ENCODE measurements at places on chromosomes 13 and 19.

DNA sequence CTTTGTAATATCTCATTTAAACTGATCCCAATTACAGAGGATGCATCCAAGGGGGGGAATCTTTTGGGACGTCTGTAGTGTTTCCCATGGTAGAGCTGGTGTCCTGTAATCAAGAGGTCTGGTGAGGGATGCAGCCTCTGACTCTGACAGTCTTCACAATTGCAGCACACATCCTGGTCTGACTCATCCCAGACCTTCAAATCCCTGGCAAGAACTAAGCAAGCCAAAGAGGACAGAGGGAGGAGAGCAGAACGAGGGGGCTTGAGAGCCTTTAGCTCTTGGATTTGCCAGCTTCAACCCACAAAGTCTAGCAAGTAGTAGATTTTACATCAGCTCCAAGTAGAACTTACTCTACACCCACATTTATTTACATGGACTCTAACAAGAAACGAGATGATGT lies 17.3 kb upstream of the FCGBP start:
- DNase-seq: no peak

DNA sequence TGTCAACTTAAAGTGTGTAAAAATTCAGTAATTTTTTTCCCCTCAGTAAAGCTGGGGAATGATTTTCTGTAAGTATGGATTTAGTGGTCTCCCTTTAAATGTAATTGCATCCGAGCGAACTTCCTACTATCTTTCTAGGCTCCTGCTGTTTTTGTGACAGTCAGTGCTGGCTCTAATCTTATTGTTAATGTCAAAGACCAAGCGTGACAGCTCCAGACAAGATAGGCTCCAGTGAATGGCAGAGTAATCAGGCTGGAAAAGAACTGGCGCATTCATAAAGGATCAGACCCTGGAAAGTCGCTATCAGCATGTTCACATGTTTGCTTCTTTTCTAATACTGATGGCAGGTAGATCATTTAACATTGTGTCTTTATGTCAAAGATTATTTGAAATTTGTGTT lies 908.0 kb upstream of the ATXN8OS start:
- DNase-seq: no peak

DNA sequence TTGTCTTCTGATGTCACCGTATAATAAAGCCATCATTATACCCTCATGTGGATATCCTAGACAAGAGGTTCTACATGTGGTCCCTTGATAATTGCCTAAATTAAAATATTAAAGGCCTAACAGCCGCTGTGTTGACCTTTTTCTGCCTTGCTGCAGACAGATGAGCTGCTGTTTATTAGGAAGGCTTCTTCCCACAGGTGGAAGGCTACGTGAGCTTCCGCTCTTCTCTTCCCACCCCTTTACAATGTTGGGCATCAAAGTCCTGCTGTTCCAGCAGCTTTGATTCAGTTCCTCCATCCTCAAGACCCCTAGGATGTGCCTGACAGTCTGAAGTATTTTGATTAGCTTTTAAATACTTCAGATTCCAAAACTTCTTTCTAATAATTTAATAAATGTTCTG lies 217.1 kb downstream of the PCCA start:
- DNase-seq: no peak

- DNase-seq: no peak
Measured at GRCh38 chr13:34035676-34036325, 217.9 kb downstream of the RFC3 start.

- no peak for DNase-seq
Measured at GRCh38 chr13:45508776-45509175, 44.0 kb downstream of the COG3 start.

DNA sequence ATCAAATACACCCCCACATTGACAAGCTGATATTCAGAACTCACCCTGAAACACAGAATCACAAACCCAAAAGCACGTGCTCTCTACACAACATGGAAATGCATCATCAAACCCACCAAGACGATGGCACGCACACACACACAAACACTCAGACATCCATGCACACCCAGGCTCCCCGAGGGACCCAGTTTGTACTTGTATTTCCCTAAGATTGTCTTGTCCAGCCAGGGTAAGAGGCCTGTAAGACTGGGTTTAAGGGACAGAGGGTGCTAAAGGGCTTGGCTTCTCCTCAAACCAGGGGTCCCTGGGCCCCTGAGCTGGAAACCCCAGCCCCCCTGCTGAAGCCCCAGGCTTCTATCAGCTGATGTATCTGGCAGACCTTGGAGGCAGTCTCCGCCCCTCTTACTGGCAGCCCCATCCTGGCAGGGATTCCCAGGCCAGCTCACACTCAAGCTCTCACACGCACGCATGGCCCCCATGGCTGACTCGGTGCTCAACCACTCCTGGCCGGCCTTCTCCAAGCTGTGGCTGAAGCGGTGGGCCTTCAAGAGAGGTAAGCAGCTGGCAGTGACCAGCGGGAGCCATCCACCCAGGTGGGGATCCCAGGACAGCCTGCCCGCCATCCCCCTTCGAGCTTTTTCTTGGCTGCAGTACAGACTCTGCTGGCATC lies 6.5 kb downstream of the ARHGEF18 start:
- no peak for DNase-seq

- no peak for DNase-seq
Measured at GRCh38 chr19:34962687-34963572, 1.1 kb downstream of the ZNF792 start.
